Activated CD8-positive, alpha-beta memory T cell treated with anti-CD3 and anti-CD28 coated beads for 48 hours (primary cell): ENCODE measurements at places on chromosomes 16 and 17.

DNA sequence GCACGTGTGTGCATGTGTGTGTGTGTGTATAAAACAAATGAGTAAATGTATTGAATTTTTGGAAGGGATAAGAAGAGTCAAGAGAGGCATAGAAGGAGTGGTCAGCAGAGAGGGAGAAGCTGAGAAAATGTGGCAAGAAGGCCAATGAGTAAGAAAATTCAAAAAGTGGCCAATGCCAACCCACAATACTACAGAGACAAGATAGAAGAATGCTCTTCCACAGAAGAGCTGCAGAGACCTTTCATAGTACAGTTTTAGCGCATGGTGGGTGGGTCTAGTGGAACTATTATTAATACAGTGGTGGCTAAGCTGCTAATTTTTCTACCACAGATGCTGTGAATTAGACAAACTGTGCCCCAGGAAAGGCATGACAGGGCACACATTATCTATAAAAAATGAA is 233.5 kb downstream of the NTN1 start:
- DNase-seq: no peak

DNA sequence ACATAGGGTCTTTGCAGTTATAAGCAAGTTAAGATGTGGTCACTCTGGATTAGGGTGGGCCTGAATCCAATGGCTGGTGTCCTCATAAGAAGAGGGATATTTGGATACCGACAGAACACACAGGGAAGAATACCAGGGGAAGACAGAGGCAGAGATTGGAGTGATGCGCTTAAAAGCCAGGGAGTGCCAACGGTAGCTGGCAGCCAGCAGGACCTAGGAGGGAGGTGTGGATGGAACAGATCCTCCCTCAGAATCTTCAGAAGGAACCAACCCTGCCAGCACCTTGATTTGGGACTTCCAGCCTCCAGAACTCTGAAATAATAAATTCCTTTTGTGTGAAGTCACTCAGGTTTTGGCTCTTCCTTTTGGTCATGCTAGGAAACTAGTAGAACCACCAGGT is 110.2 kb upstream of the CACNG3 start:
- DNase-seq: no peak

- no peak for DNase-seq
These were observed 18.4 kb downstream of the GJD3 start for GRCh38 chr17:40345994-40346764.

GRCh38 chr17:45311760-45312476 is 4.9 kb downstream of the MAP3K14 start:
- DNase-seq: peak; percentile 67

DNA sequence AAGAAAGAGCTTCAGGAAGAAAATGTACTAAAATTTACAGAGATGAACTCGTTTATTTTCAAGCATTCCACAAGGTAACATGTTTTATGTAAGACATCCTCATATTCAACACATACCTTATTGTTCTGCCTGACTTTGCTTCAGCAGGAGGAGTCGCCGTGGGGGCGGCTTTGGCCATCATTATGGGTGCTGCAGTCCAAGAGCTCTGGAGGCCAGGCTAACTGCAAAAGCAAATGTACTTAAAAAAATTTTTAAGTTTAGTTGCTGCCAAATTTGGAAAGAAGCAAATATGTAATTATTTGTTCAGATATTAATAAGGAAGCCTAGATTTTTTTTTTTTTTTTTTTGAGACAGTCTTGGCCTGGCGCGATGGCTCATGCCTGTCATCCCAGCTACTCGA is 4.1 kb upstream of the SPG7 start:
- DNase-seq: no peak

DNA sequence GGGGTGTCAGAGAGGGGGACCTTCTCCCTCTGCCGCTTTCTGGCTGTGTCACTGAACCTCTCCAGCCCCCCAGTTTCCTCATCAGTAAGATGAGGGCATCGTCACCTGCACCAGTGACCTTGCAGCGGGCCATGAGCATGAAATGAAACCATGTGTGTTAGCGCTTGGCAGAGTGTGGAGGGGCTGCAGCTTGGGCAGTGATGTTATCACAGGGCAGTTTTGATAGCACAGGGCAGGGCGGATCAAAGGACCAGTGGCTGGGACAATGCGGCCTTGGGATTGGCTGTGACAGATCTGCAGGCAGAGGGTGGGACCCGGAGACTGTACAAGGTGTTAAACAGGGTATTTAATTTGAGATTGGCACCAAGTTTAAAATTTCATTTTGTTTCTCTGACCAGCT is 38.9 kb upstream of the NAT9 start:
- no peak for DNase-seq

GRCh38 chr16:2148714-2149629 is 547 bp downstream of the RAB26 start:
- no peak for DNase-seq

- DNase-seq: no peak
These were observed 106.9 kb upstream of the SIAH1 start for GRCh38 chr16:48492133-48492532.

DNA sequence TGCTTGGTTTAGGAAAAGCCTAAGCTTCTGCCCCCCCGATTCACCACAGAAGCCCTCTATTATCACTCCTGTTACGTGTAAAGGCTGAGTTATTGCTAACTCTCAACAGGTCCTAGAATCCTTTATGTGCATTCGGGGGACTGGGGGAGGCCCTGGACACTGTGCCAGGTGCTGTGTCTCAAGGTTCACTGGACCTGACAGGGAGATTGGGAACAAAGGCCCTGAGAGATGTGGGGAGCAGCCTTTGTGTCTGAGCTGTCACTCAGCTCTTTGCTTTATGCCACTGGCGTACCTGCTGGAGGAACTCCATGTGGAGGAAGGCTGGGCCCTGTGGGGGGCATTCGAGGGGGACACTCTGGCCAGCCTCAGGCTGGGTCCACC is 65.9 kb downstream of the METRNL start:
- no peak for DNase-seq

DNA sequence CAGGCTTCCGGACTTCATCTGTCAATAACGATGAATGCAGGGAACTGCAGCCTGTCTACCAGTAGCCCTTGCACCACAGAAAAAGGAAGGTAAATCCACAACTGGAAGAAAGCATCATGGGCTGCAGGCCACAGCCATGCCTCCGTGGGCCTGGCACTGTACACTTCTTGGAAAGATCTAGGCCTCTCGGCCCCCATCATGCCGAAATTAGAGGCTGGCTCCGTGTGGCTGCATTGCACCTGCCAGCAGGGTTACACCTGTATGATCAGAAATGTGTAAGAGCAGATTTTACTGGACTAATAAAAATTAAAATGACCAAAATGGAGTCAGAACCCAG is 52.2 kb downstream of the SDK2 start:
- no peak for DNase-seq

DNA sequence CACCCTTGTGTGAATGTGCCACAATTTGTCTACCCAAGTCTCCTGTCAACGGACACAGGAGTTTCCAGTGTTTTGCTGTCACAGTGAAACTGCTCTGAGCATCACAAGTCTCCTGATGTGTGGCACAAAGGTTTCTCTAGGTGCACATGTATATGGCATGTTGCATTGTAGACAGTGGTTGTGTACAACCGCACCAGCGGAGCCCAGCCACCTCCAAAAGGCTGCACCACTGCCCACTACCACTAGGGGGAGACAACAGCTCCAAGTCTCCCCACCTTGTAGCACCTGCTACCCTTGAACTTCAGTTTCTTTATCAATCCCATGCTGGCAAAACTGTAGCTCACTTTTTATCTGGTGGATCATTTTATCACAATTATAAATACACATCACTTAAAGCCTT is 95.5 kb upstream of the ZNF469 start:
- DNase-seq: no peak

GRCh38 chr17:82655523-82655922 is 7.3 kb upstream of the WDR45B start:
- no peak for DNase-seq

DNA sequence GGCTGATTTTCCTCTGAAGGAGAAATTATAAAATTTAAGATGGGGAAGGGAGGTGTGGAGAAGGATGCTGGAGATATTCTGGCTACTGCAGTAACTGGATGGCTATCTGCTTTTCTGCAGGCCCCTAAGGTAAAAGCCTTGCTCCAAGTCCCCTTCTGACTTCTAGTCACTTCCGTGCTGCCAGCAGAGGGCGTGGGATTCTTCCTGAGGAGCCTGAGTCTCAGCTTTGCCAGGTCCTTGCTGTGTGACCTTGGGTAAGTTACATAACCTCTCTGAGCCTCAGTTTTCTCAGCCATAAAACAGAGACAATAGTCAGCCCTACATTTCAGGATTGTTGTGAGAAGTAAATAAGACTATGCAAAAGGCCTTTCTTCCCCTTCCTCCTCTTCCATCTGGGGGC is 24.3 kb upstream of the TMEM220 start:
- DNase-seq: no peak

- no peak for DNase-seq
These were observed 43.4 kb downstream of the MEAK7 start for GRCh38 chr16:84461029-84461412.
